ENCODE measurements at places on chromosomes 1 and 21.

GRCh38 chr1:17653728-17654351, 101.3 kb upstream of the ACTL8 start:
- peak; percentile 77 for DNase-seq

DNA sequence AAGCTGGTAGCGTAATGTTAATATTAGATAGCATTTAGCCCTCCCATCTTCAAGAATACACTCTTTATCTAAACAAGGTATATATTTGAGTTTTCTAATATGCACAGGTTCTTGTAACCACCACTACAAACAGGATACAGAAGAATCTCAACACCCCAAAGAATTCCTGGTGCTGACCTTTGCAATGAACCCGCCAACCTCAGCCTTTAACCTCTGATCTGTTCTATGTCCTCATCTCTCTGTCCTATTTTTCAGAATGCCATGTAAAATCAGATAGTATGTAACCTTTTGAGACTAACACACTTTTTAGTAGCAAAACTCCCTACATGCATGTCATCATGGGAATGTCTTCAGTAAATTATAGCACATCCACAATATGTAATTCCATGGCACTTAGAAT, 71.1 kb downstream of the LRRC8C start:
- DNase-seq = no peak

DNA sequence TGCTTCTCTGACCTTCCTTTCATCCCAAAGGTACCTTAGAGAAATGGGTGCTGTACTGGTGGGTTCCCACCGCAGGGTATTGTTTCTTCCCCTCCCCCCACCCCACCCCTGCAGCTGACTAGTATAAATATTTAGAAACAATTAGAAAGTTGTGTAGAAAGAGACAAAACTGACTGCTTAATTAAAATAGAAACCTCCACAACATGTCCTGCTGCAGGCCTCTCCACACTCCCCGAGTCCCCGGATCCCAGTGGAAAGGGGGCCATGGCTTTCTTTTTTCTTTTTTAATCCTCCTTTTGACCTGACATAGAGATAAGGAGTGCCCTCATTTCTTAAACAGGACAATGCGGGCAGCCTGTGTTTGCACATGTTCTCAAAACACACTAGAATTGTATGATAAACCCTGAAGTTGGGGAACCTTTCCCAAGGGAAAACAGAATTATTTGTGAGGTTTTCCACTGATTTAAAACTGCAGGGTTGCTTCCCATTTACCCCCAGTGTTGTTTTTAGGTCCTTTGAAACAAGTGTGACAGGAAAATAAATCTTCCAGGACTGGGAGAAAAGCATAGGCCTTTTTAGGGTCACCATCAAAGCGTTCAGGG, 1.7 kb downstream of the RHOU start:
- no peak for DNase-seq

GRCh38 chr1:168085401-168085872, 51.3 kb downstream of the GPR161 start:
- DNase-seq = no peak

GRCh38 chr1:153399401-153400055, 8.7 kb upstream of the S100A8 start:
- no peak for DNase-seq

- DNase-seq = no peak
These were observed 4.3 kb downstream of the DDAH1 start for GRCh38 chr1:85460555-85461088.

- peak; percentile 72 for DNase-seq
These were observed 366.3 kb upstream of the ESRRG start for GRCh38 chr1:217089361-217090014.

GRCh38 chr1:207844371-207844770, 66.6 kb downstream of the CD34 start:
- DNase-seq = no peak

GRCh38 chr1:49864581-49864980, 159.2 kb downstream of the AGBL4 start:
- DNase-seq = no peak

GRCh38 chr1:33338440-33339211, 17.7 kb upstream of the A3GALT2 start:
- peak; percentile 44 for DNase-seq

DNA sequence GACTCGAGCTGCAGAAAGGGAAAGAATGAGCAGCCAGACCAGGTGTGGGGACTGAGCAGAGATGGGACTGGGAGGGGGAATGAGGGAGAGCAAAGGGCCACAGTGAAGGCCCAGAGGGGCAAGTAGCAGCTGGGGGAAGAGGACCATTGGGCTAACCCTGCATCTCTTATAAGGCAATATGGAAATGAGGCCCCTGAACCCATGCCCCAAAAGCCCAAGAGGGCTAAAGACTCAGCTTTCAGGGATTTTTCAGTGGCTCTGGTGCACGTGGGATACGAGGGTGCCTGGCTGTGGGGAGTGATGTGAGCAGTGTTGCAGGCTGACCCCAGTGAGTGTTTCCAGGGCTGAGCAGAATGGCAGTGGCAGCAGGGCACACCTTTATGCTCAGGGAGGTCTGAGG, 496 bp upstream of the TNNI1 start:
- no peak for DNase-seq

- DNase-seq = no peak
These were observed 99.3 kb downstream of the PTPRU start for GRCh38 chr1:29335573-29335972.

- DNase-seq = no peak
These were observed 819.9 kb downstream of the BRINP3 start for GRCh38 chr1:189657715-189658114.

DNA sequence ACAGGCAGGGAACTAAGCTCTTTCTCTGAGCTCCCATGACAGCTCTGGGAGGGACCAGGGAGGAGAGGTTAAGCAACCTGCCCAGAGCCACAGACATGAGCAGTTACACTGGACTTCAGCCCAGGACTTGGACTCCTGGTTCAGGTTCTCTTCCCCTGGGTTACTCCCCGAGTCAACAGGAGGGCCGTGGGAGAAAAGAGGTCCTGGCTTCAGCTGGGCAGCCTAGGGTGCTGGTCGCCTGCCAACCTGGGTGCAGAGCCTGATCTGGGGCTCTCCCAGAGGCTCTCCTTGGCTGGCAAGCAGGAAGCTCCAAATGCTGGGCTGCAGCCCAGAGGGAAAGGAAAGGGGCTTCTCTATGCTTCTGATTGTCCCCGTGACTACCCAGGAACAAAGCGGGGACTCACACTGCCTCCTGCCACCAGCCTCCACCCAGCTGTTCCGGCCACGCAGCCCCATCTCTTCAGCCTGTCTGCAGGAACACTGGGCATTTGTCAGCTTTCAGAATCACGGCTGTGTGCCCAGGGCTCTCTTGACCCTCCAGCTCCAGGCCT, 141.8 kb downstream of the HIVEP3 start:
- DNase-seq = no peak

- no peak for DNase-seq
These were observed 27.8 kb upstream of the VAMP3 start for GRCh38 chr1:7743346-7743745.

DNA sequence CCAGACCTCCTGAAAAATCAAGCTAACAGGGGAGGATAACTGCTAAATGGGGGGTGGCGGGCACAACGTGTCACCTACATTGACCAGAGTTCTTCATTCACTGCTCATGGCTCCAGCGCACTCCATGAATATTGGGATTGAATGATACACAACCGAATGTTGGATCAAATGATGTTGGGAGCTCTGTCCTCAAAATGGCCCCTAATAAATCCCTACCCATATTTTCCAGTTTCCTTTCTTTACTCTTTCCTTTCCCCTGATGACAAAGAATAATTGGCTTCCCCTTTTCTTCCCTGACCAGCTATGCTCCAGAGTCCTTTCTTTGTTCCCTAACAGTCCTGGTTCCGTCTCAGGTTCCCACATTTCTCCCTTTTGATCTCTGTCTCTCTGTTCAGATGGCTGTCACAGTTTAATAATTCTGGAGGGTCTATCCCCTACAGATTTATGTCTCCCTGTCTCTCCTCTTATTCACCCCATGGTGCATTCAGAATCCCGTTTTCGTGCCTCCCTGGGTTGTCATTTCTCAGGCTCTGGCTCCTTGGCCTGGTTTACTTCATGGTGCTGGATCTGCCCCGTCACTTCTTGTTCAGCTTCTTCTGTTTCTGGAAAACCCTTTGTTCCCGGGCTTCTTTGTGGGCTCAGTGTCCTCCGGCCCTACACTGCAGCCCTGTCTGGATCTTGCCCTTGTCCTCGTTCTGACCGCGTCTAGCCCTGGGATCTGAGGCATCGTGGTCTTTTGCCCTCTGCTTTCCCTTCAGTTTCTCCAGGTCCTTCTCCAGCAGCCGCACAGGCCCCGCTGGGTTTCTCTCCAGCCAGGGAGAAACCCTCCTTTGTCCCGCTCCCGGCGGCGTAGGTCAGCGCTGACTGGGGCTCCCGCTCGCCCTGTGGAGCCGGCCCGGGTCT, 78.3 kb downstream of the NDUFS5 start:
- peak; percentile 49 for DNase-seq

DNA sequence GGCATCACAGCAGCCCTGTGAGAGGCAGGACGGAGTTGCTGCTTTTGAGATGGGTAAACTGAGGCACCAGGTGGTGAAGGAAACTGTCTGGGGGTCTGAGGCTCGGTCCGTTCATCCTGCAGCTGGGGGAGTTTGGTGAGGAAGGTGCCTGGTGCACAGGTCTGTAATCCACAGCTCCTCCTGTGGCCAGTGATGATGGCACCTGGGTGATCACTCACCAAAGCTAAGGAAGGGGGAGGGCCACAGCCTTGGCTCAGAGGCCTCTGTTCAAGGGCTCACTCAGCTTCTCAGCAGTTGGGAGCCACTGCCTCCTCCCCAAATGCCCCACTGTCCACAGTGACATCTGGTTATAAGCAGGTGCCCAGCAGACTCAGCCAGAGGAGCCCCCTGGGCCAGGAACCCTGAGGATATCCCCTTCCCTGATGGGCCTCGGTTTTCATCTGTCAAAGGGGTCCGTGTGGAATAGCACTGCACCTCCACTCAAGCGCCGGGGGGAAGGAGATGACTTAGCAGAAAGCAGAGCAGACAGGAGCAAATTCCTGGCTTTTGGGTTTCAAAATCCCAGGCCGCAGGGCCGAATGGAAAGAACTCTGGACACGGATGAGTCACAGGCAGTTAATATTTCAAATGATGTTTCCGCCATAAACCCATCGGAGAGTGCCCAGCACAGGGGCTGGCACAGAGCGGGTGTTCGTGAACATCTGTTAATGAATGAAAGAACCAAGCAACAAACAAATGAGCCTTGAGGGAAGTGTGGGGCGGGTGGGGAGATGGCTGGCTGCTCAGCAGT, 82.8 kb downstream of the DMRTB1 start:
- DNase-seq = peak; percentile 84

DNA sequence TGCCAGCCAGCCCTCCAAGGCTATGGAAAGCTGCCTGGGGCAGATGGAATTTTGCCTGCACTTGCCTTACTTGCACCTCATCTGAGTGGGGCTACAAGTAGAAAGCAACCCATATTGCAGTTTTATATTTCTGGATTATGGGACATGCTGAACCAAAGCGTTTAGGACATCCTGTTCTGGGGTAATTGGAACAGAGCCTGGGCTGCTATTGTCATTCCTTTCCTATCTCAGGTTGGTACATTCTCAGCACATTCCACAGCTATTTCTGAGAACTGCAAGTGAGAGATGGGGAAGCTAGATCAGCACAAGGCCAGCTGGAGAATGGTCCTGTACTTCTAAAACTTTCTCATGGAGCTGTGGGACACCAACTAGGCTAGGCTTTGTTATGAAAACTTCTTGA, 713.8 kb downstream of the KCNT2 start:
- no peak for DNase-seq

- no peak for DNase-seq
These were observed 119.0 kb downstream of the LEPR start for GRCh38 chr1:65539266-65540131.

DNA sequence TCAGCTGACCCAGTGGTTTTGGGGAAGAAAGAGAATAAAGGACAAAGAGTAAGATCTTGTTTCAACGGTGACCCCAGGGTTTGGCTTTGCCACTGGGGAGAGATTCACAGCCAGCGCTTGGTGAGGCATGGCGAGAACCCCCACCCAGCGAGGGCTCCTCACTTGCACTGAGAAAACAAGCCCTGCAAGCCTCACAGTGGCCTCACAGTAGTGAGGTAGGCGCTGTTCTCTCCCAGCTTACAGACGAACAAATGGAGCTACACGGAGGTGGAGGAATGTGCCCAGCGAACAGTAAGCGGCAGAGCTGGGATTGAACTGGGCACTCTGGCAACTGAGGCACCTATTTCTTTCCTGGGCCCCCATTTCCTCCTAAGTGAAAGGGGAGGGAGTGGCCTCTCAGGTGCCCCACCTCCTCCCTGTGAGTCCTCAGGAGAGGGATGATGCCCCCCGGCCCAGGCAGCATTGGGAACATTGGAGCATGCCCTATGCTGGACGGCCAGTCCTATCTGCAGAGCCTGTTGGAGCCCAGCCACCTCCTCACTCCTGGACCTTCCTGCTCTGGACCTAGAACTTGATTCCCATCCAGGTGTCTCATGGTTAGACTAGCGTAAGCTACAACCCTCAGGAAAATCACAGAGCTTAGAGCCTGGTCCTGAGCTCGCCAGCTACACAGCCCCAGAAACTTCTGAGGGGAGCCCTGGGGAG, 73.4 kb upstream of the EDN2 start:
- no peak for DNase-seq

DNA sequence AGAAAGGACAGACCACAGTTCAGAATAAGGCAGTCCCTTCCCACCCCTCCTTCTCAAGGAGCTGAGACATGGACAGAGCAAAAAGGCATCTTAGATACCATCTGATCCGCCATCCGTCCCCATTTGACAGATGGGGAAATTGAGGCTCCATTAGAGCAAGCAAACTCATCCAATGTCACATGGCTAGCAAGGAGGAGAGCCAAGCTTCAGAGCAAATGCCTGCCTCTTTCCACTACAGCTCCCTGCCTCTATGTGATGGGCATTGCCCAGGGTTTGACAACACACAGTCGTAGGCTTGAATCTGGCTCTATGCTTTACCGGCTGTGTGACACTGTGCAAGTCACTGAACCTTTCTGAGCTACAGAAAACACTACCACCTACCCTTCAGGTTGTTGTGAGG, 3.9 kb downstream of the SLC30A2 start:
- no peak for DNase-seq

- no peak for DNase-seq
These were observed 177.3 kb upstream of the SGIP1 start for GRCh38 chr1:66356605-66357004.

- no peak for DNase-seq
These were observed 22.3 kb downstream of the ACP6 start for GRCh38 chr1:147647796-147648633.

DNA sequence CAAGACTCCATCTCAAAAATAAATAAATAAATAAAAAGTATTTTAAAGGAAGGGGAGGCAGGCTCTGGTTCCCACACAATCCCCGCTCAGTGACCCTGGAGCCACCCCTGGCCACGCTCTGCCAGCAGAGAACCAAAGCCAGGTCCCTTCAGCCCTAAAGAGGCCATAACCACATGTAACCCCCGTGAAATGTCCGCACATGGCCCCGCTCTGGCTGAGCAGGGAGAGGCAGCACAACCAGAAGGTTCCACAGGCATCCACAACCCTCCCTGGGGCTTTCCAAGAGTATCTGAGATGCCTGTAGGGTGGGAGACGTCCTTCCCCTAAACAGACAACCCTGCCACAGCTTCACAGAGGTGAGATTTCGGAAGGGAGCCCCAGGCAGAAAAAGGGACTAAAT, 1.4 kb upstream of the ARF1 start:
- DNase-seq = no peak

- DNase-seq = no peak
These were observed 101.9 kb downstream of the ZNF644 start for GRCh38 chr1:90919900-90920299.

GRCh38 chr1:18316764-18317163, 164.0 kb upstream of the KLHDC7A start:
- DNase-seq = no peak

Data from AG08396 (cell line).